ENCODE measurements at places on chromosomes 5 and 9. TPM values are rescaled to one million over a fixed set of nuclear protein-coding genes. Genes with fewer than 3 reads are reported as not detected.

- no peak for DNase-seq
These were observed 48.5 kb downstream of the LRRC70 start for GRCh38 chr5:62627121-62627520.

- no peak for DNase-seq
These were observed 24.0 kb downstream of the DCTN4 start for GRCh38 chr5:150734579-150735384.

- no peak for DNase-seq
These were observed 328 bp downstream of the GRXCR2 start for GRCh38 chr5:145872486-145872885.

GRCh38 chr5:127762412-127762811 is 59.2 kb downstream of the CCDC192 start:
- DNase-seq = no peak

GRCh38 chr9:112093870-112094216 is 81.3 kb downstream of the SUSD1 start:
- no peak for DNase-seq

DNA sequence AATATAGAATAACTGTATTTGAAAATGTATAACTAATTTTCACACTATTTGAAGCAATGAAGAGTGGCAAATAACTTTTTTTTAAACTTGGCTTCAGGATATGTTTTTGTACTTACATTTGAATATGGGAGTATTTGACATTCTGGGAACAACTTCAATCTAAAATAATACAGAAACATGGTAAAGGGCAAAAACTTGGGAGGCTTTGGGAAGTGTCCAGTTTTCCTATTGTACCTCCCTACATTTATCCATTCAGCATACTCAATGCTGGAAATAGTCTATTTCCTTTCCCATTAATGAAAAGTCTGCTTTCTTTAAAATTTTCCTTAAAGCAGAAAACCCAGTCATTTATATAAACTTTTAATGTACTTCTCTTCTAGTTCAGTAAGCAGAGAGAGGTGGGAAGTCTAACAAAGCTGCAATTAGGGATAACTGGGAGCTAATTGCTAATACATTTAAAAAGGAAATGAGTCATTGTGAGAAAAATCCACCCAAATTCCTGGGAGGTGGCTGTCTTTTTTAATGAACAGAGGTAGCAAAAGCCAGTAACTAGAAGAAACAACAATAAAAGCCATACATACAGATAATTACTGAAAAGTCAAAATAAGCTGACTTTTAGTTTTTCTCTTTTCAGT is 128.8 kb downstream of the FBN2 start:
- no peak for DNase-seq

DNA sequence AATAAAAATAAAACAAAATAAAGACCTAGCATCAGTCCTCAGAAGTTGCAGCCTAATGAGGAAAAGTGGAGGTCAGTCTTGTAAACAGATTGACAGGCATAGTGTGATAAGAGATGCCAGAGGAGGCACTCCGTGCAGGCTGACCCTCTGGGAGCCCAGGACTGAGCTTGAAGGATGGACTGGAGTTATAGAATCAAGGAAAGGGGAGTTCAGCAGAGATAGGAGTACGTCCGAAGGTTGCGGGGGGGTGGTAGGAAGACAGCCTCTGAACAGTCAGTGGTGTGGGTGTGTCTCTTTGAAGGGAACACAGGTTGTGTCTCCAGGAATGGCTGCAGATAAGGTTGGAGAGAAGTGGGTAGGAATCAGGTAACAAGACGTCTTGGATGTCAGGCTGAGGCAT is 126.1 kb upstream of the CPEB4 start:
- no peak for DNase-seq

GRCh38 chr5:106195679-106196474 is 1474.9 kb downstream of the EFNA5 start:
- no peak for DNase-seq

GRCh38 chr9:119698535-119698934 is 329.3 kb upstream of the BRINP1 start:
- no peak for DNase-seq

GRCh38 chr9:70136632-70137031 is 93.0 kb downstream of the MAMDC2 start:
- DNase-seq = no peak

- no peak for DNase-seq
These were observed 101.1 kb upstream of the ZNF366 start for GRCh38 chr5:72608297-72608696.

GRCh38 chr9:34123682-34124081 is 2.8 kb downstream of the DCAF12 start:
- no peak for DNase-seq

DNA sequence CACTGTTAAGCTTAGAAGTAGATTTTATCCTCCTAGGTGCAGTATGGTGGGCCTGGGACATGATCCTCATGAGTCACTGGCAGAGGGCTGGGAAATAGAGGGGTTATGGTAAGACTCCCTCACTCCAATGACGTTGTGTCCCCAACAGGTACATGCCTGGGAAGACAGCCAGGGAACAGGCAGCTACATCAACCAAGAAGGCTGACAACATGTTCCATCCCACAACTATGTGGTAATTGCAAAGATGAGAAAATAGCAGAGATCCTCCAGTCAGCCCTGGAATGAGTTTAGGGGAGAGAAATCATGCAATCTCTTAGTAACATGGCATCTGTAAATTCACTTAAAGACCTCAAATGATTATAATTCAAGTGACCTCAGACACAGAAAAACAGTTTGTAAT is 114.4 kb upstream of the LIFR start:
- DNase-seq = no peak

- DNase-seq = no peak
These were observed 43.5 kb downstream of the HK3 start for GRCh38 chr5:176855598-176855997.

GRCh38 chr5:165242646-165243045 is 1737.2 kb downstream of the MAT2B start:
- DNase-seq = no peak

DNA sequence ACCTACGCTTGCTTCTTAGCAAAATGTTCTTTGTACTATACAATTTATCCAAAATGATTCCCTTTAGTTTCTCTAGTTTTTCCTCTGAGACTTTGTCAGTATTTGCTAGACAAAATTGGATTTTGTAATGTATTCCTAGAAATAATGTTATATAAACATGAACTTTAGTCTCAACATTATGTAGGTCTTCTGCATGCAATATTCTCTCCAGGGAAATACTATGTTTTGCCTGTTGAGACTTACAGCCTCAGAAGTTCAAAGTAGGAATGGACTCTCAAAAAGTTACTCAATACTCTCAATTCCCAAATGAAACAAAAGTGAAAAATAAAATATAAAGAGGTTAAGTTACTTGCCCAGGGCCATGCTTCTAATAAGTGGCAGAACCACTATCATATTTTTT is 24.8 kb upstream of the SMC2 start:
- DNase-seq = no peak

DNA sequence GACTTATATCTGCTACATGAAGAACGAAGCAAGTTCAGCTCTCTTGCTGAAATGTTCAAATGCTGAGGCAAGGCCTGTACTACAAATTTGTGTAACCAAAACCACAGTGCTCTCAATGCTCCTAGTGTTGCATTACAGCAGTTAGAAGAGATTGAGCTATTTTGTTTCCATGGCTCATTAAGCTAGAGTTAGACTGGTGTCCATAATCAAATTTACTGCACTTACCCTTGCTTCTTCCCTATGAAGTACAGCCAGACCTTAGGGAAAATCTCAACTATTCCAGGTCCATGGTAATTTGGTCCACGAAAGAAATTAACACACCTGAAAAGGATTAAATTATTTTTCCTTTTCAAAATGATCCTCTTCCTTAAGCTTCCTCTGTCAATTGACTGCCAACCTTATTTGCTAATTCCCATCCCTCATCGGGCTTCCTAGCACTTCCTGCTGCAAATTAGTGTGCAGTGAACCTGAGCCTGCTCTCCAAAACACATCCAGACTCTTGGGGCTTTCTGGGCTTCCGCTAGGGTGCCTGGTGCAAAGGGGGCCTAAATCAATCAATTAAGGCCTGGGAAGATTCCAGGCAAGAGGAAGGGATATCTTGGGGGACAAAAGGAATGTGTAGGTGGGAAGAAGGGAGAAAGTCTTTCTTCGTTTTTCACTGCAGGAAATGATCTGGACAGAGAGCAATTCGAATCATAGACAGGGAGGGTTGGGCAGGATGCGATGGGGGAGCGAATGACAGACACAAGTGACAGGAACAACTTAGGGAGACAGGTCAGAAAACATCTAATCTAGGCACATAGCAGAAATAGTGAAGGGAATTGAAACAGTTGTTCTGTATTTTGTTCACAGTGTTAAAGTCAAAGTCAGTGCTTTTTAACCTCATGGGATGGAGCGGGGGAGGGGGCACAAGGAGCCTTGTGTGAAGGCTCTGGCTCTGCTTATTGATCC is 542.4 kb downstream of the RAB3C start:
- no peak for DNase-seq

DNA sequence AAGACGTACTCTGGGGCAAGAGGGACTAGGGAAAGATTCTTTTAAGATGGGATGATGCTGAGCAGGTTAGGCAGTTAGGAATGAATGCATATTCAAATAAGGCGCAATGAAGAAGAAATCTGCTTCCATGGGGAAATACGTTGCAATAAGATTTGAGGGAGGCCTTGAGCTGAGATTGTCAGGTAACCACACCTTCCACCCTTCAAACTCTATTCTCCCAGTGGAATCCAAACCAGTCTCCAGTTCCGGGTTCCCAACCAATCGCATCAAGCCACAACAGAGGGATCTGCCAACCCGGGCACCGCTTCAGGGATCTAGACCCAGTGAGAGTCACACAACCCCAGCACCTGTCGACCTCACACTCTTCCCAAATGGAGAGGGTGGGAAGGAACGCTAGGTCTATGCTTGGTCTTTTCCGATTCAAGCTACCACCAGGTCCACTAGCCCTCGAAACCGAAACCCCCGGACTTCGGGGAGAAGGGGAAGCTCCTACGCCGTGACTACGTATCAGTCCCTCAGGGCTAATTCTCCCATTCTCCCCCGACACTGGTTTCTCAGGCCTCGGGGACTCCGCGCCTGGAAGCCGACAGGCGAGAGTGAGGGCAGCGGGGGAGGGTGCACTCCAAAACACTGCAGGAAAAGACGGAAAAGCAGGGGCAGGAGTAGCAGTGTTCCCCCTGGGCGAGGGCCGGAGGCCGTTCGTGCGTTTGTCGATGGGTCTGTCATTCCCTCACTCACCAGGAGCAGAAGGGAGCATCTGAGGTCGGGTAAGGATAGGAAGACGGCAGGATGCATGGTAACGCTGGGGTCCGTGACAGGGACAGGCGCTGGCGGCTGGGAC is 534 bp downstream of the ERP44 start:
- DNase-seq = peak; percentile 17

- DNase-seq = no peak
These were observed 23.2 kb upstream of the RNF20 start for GRCh38 chr9:101510459-101510858.

DNA sequence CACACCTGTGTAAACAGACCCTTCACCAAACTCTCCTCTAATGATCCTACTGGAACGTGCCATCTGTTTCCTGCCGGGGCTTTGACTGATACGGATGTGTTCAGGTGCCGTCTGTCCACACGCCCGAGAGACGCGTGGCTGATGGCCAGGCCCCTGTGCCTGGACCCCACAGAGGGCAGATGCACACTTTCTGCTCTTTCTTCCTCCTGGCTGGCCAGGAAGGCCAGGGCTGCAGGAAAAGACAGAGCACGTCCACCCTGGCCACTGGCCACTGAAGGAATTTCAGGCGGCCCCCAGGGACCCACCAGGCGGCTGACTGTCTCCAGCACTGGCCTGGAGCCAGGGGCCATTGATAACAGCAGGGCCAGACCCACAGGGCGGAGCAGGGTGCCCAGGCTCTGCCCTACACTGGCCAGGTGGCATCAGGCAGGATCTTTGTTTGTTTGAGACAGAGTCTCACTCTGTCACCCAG is 3.6 kb upstream of the ENG start:
- peak; percentile 59 for DNase-seq

INSL4 gene
- total RNA-seq = not detected

VCAN gene
- 72.0 TPM for total RNA-seq

PFN3 gene
- total RNA-seq = not detected

RGS7BP gene
- 10.5 TPM for total RNA-seq

MELK gene
- not detected for total RNA-seq

BARHL1 gene
- total RNA-seq = not detected

GLDC gene
- 8.4 TPM for total RNA-seq

SLC36A2 gene
- not detected for total RNA-seq

C5orf58 gene
- total RNA-seq = not detected

KIF2A gene
- total RNA-seq = 45.0 TPM
